Daoy (cell line): ENCODE measurements at places on chromosomes 7 and 10.

GRCh38 chr10:69901628-69902505 is 100.2 kb downstream of the COL13A1 start:
- peak; percentile 47 for DNase-seq

DNA sequence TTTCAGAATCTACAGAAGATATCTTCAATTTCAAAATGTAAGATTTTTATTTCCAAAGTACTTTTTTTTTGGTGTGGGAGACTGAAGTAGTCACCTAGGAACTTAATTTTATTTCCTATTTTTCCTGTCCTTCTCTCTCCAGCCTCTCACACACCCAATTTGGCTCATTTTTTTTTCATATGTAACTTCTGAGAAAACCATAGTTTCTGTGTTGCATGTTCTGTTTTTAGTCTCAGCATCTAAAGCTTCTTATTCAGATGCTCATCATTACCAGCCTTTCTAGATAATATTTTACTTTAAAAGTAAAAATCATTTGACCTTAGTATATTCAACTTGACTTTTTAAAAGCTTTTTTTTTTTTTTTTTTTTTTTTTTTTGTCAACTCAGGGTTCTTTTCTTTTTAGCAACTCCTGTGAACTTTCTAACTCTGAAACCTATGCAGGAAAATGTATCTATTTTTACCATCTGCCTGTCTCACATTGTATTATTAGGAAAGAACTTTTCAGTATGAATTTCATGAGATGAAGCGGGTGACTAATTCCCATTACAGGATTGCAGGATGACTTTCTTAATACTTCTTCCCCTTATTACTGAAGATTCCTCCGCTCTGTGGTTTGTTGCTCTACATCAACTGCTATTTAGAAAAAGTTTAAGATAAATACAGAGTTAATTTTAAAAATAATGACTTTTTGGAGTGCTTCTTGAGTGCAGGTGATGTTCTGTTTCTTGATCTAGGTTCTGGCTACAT is 73.6 kb upstream of the LSM8 start:
- no peak for DNase-seq

- no peak for DNase-seq
These were observed 34.5 kb downstream of the CLEC2L start for GRCh38 chr7:139557857-139558581.

DNA sequence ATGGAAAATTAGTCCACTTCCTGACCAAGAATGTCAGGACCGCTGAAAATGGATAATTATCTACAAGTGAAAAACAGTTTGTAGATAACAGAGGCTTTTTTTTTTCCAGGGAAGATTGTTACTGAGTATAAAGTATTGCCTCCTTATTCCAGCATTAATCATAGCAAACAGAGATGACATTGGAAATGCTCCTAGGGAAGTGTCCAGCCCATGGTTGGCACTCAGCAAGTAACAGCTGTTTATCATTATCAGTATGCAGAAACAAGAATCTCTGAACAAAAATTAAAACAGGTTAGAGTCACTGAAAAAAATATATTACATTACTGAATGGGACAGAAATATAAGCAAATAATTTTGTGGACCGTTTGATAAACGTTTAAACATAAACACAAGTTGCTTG is 14.6 kb downstream of the FGL2 start:
- no peak for DNase-seq

DNA sequence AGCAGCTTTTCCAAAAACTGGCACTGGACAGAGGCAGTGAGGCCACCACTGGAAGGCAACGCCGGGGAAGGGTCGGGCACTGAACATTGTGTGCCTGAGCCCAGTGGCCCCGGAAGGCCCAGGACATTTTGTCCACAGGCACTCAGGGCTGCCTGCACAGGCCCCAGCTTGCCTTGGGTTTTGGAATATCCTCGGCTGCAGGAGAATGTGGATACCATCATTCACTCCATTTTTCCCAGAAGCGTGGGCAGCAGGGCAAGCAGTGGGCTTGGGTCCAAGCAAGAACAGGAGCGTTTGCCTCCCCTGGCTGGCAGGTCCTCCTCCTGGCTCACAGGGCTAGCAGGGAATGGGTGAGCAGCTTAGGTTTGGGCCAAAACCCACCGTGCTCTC is 147.4 kb downstream of the EBF3 start:
- DNase-seq = no peak

- DNase-seq = no peak
These were observed 14.4 kb downstream of the SGPL1 start for GRCh38 chr10:70830164-70830563.

GRCh38 chr10:30538086-30538485 is 91.5 kb downstream of the LYZL2 start:
- no peak for DNase-seq

GRCh38 chr10:96269438-96270300 is 1.7 kb downstream of the BLNK start:
- no peak for DNase-seq
